IPS DF 19.7 (cell line): ENCODE measurements at places on chromosomes 5 and 9.

- no peak for DNase-seq
Observed at GRCh38 chr9:137054932-137055384, 1.1 kb upstream of the ENTPD2 start.

GRCh38 chr5:60404171-60404570 is 295.8 kb downstream of the DEPDC1B start:
- DNase-seq: no peak

DNA sequence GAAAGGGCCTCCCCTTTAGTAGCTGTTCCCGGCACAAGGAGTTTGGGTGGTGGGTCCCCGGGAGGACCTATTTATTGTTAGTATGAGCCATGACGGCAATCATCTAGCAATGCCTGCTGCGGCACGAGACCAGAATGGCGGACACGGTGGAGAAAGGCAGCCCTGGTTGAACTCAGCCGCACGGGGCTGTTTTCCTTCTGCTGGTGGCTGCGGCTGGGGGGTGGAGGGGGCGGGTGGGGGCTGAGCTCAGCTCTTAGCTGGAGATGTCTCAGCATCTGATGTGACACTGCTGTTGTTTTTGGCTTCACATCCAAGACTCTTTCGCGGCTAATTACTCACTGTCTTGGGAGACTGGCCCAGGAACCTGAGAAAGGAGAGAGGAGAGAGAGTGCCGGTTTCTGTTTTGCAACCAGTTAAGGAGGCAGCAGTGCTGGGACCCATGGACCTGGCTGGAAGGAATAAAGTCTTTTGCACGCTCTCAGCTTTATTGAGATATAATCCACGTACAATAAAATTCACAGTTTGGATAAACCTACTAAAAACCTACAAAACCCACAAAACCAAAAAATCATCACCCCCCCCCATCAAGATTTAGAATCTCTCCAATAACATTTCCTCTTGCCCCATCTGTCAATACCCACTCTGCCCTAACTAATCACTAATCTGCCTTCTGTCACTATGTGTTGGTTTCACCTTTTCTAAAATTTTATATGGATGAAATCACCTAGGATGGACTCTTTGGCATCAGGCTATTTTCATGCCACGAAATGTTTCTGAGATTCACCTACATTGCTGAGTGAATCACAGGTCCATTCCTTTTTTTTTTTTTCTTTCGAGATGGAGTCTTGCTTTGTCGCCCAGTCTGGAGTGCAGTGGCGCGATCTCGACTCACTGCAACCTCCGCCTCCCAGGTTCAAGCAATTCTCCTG is 81.8 kb upstream of the NEURL1B start:
- no peak for DNase-seq

GRCh38 chr9:134592018-134592818 is 49.4 kb upstream of the COL5A1 start:
- no peak for DNase-seq

GRCh38 chr5:162657076-162657475 is 589.5 kb downstream of the GABRG2 start:
- no peak for DNase-seq

GRCh38 chr5:60490597-60491166 is 209.3 kb downstream of the DEPDC1B start:
- DNase-seq: no peak

- DNase-seq: no peak
Observed at GRCh38 chr5:1706021-1706420, 93.6 kb downstream of the MRPL36 start.

GRCh38 chr5:124701873-124702425 is 44.5 kb downstream of the ZNF608 start:
- no peak for DNase-seq

DNA sequence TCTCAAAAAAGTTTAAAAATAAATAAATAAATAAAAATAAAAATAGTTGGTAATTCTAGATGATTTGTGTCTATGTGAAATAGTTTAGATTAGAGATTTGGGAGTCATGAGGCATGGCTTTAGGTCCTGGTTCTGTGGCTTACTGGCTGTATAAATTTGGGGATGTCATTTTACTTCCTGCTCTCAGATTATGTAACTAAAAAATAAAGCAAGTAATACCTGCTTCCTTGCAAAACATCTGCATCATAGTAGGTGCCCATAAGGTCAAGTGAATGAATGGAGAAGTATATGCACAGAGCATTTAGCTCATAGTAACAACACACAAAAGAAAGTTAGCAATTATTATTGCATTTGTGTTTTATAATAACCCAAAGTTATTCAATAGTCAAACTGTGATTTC is 287.7 kb upstream of the TLE4 start:
- no peak for DNase-seq

DNA sequence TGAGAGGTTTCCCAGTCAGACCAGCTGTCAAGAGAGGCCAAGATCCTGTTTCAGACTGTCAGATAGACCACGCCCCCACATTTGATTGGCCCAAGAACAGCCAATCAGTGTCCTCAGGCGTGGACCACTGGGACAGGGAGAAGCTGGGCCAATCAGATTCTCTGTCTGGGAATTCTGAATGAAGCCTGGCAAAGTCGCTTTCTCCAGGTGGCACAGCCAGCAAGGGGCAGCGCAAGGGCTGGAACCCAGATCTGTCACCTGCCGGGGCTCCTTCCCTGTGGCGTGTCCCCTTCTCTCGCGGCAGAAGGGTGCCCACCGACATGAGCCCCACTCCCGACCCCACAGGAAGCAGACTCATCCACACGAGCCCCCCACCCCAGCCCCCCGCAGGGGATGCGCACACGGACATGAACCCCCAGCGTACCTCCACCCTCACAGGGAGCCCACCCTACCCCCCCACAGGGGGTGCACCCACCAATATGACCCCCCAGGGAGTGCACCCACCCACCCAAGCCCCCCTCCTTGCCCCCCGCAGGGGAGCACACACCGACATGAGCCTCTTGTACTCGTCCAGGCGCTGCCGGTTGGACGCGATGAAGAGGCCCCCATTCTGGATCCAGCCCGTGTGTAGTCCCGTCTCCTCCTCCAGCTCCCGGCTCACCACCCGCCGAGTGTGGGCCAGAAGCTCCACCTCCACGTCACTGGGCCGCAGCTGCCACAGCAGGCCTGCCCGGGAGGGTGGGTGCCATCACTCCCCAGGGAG is 6.1 kb downstream of the SARDH start:
- DNase-seq: no peak

DNA sequence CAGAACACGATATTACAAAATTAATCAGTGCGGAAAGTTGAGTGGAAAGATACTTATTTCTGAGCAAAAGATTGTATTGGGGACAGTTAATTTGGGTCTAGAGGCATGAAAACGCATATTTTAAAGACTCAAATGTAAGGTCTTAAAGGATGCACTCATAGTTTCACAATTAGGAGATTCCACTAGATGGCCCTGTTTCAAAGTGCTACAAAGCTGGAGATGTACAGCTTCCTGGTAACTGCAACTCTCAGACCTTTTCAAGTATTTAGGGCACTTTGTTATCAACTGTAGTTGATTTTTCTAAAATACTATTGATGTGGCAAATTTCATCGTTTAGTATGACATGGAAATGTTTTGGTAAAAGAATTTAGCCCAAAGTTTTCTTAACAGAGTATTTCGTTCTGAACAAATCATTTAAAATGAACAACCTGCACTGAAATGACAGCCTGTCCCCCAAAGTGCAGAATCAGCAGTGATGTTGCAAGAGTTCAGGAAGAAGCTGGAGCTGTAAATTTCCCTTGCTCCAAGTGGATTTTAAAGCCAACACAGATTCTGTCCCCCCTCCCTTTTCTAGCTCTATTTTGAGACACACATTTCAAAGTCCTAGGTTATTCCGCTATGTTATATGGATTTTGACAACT is 16.2 kb upstream of the NDUFB6 start:
- no peak for DNase-seq

GRCh38 chr5:137822984-137823383 is 44.7 kb upstream of the MYOT start:
- no peak for DNase-seq

DNA sequence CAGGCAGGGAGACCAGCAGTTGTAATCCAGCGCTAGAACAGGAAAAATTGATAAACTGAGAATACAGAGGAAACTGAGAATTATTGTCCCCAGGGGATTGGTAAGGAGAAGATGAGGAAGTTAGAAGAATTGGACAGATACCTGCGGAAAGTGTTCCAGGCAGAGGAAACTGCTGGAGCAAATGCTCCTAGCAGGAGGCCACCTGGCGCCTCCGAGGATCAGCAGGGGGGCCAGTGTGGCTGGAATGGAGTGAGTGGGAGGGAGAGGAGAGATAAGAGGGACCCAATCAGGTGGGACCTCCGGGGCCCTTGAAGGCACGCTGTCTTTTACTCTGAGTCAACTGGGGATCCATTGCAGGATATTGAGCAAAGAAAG is 695 bp upstream of the ANXA6 start:
- DNase-seq: no peak

DNA sequence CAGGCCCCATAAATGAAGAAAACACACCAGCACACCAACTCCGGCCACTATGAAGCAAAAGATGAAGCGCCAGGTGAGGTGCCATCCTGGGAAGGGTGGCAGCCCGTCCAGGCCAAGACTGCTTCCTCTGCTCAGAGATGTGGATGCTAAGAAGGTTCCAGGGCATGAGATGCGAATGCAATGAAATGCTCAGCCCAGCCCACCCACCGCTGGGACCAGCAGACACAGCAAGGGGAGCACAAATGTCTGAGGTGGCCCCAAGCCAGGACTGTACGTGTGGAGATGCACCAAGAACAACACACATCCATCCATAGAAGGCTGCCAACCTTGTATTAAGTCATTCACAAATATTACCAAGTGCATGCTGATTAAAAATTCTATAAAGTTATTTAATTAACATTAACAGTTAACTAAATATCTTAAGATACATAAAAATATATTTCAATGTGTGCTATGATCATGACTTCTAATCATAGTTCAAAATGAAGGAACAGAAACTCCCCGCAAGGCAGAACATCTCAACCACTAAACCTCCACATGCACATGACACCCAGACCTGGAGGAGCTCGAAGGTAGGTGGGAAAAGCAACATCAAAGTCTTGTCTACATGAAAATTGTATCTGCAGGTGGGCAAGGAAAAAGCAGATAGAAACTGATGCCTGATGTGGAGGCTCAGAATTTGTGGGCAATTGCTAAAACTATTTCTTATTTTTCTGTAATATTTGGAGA is 43.7 kb downstream of the BICD2 start:
- DNase-seq: no peak

DNA sequence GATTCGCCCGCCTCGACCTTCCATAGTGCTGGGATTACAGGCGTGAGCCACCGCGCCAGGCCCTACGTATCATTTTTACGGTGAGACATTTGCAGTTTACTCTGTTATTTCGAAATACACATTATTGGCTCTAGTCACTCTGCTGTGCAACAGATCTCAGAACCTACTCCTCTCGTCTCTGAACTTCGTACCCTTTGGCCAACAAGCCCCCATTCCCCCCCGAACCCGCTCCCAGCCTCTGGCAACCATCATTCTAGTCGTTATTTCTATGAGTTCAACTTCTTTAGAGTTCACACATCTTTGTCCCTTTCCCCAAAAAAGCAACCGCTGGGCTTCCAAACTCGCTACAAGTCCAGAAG is 735 bp downstream of the PTGR1 start:
- no peak for DNase-seq

DNA sequence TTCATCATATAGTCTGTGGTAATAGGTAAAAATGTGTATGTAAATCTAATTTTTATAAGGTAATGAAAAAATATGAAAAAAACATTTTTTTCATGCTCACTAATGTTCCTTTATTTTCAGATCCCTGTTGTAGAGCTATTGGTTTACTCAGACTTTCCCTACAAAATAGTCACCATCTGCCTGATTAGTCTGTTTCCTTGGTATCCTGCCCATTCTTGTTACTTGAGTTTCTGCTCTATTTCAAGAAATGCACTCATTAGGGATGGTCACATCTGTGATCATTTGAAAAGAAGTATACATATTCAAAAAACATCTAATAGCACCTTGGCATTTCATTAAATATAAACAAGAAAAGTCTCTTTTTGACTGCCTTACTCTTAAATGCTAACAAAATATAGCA is 21.6 kb upstream of the RASA1 start:
- DNase-seq: no peak

- no peak for DNase-seq
Observed at GRCh38 chr5:161311965-161312364, 234.6 kb downstream of the GABRB2 start.

DNA sequence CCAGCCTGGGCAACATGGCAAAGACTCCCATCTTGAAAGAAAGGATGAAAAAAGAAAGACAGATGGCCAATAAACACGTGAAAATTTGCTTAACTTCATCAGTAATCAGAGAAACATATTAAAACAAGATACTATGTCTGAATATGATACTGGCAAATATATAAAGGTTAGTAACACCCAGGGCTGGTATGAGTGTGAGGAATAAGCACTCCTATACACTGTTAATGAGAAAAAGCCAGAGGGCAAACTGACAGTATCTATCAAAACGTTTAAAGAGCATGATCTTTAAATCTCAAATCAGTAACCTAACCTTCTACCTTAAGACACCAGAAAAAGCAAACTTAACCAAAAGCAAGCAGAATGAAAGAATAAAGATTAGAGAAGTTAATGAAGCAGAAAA is 14.1 kb downstream of the B4GALT1 start:
- no peak for DNase-seq

DNA sequence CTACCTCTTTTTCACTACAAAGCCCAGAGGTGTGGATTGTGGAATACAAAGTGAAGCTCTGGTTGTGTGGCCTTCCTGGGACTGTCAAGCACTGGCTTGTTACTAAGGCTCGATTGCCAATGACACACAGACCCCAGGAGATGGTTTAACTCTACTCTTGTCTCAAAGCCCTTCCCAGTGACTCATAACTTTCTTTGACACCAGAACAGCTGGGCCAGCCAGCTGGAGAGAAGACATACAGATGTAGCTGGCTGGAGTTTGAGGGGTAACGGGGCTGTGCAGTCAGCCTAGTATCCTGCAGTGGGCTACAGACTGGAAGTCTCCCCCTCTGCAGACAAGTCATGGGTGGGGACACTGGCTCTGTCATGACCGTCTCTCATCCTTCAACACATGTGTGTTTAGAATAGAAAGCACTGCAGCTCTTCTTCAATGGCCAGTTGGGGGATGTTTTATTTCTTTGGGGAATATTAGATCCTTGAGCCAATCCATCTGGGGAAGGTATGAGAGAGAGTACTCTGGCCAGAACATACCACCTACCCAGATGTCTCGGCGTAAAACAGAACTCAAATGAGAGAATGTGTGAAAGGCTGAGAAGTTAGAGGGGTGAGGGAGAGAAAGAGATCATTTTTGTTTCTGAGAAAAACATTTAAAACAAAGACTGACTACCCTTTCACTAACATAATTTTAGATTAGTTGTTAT is 53.3 kb downstream of the SEMA6A start:
- no peak for DNase-seq

DNA sequence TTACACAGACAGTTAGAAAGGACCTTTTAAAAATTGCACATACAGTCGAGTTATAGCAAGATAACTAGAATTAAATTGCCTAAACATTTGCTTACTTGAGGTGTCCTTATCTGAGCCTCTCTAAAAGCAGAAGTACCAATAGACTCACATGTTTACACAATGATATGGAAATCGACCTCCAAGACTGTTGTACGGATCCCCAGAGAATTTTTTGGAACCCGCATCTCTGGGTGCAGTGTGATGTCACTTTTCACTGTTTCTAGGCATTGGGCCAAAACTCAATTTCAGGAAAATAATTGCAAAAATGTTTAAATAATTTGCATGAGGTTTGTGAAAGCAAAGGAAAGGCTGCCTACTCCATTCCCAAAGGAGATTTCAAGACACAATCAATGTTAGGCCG is 63.1 kb upstream of the ATG10 start:
- DNase-seq: no peak
